Activated T-helper 1 cell treated with anti-CD3 and anti-CD28 coated beads, Interleukin-12 subunit alpha, Interleukin-12 subunit beta, Interleukin-2, Interleukin-4 antibody, amounts not matched to agents 30 ng/mL and 10 ng/mL and 1 ng/mL, durations not matched to agents 14 hours and 24 hours and 36 hours (primary cell): ENCODE measurements at places on chromosomes 5 and 9.

DNA sequence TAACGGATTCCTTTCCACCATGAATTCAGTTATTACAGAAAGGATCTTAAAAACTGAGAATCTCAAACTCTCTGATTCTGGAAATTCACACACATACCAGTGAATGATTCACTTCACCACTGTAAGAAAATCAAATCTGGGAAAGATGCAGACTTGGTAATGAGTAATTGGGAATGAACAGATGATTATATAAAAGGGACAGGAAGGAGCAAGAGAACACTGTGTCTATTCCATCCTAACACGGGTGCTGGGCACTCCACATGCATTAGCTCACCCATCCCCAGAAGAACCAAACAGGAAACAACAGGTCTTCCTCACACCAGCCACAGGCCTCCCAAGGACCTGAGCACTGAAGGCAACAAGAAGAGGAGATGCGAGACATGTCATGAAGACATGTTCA is 74.8 kb upstream of the ZNF622 start:
- DNase-seq, result no peak

DNA sequence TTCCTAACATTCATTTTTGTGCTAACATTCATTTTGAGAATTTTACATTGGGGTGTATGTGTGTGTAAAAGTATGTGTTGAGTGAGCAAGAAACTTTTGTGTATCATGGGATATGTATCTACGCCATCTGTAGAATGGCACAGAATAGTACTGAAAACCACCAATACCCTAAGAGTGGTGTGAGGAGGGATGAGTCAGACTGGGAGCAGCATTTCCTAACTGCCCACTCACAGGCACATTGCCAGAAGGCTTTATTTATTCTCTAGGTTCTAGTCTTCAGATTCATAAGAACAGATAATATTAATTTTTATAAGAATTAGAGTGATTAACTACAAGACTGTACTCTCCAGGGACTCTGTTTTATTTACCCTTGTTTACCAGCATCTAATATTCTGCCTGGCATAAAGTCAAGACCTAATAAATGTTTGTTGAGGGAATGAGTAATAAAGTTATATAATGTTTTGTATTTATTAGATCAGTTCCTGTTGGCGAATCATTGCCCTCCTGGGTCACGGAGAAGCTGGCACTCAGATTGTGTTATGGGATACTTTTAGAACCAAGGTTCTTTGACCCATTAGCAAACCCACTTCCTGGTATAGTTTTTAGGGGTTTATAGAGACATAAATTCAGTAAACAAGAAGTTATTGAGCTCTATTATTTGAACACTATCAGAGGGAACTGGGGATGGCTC is 159.1 kb upstream of the PPP2R2B start:
- no peak for DNase-seq

GRCh38 chr5:39190311-39191102 is 28.9 kb downstream of the FYB1 start:
- no peak for DNase-seq

- DNase-seq, result no peak
Observed at GRCh38 chr5:136132087-136132486, 558 bp upstream of the SMAD5 start.

GRCh38 chr9:1300941-1301340 is 250.8 kb downstream of the DMRT2 start:
- DNase-seq, result no peak

DNA sequence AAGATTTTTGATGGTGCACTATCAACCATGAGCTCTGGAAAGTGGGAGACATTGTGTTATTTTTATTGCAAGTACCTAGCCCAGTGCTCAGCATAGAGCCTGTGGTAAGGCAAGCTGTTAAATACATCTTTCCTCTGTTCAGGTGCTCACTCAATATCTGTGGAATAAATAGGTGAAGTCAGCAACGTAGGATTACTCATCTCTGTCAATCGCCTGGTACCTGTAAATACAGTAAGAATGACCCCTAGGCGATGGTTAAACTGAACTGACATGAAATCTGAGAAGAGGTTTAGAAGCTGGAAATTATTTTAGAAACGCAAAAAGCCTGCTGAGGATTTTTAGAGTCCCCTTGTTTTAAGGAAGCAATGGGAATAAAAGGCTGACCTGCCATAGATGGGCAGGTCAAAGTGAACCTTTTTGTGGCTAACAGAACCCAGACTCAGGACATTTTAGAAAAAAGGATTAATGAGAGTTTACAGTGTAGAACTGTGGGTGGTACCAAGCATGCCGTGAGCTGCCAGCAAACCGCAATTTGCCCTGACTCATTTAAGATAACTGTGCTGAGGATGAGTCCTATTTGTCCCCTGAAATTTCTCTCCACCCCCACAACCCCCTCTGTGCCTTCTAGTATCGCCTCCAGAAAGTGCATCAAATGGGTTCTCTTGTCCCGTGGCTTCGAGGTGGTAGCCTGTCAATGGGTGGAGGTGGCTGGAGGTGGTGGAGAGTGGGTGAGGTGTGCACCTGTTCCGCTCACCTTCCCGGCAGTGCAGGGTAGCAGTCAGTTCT is 375.1 kb downstream of the MED10 start:
- no peak for DNase-seq

GRCh38 chr5:37771203-37771611 is 68.6 kb downstream of the GDNF start:
- no peak for DNase-seq

DNA sequence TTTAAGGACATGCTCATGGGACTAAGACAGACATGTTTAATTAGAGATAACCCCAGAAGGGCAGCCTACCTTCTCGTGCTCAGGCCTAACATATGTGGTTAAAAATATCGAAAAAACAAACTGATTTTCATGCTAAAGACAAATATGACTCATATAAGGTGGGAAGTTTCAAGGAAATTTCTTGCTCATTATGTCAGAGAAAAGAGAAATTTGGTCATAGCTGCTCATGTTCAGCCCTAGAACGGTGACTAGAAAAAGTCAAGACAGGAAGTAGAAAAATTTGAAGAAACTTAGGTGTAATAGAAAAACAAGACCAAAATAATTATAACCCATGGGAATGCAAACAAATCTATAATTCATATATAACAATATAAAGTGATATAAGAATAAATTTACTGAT is 120.6 kb downstream of the PRDM9 start:
- no peak for DNase-seq
